ENCODE measurements at places on chromosomes 7 and 10.

- DNase-seq = no peak
Observed at GRCh38 chr10:117168729-117169128, 28.6 kb upstream of the KCNK18 start.

DNA sequence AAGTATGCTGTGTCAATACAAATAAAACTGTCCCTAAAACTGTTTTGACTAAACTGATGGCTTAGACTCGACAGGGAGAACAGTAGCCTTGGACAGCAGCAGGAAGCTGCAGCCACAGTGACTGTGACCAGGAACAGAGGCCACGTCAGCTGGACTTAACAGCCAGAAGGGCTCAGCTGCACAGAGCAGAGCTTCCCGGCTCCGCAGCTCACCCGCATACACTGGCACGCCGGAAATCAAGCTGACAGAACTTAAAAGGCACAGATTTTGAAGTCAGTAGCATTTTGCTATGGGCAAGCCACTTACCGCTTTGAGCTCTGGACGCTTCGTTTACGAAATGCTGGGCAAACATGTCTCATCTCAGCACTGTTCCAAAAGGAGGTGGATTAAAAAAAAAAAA, 769.7 kb upstream of the AUTS2 start:
- peak; percentile 20 for DNase-seq

DNA sequence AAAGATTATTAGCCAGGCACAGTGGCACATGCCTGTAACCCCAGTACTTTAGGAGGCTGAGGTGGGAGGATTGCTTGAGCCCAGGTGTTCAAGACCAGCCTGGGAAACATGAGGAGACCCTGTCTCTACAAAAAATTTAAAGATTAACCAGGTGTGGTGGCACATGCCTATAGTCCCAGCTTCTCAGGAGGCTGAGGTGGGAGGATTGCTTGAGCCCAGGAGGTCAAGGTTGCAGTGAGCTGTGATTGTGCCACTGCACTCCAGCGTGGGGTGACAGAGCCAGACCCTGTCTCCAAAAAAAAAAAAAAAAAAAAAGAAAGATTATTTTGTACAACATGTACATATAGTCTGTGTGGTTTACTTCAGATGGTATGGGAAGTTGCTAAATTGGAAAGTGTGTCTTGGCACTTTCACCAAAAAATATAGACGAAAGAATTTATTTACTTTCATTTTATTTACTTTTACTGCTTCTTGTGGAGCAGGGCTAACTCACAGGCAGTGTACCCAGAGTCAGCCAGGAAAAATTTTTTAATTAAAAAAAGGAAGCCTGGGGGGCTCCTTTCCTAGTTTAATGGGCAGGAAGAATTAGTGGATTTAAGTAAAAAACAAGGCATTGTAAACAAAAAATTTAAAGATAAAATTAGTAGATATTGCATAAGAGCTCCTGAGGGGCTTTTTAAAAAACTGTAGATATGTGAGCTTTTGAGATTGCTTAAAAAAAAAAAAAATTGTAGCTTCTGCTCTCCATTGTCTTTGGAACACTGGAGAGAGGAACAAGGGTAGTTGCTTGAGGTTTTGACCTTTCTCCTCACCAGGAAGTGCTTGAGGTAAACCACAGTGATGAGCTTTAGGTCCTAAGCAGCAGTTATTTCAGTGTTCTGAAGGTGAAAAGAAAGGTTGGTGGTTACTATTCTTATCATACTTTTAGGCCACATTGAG, 44.6 kb upstream of the VDAC2 start:
- DNase-seq = peak; percentile 39

GRCh38 chr7:106644999-106645398, 16.0 kb downstream of the CCDC71L start:
- DNase-seq = no peak

GRCh38 chr10:52740913-52741675, 31.5 kb downstream of the MBL2 start:
- peak; percentile 18 for DNase-seq

GRCh38 chr10:117226813-117227451, 14.0 kb upstream of the SLC18A2 start:
- DNase-seq = peak; percentile 35

- peak; percentile 93 for DNase-seq
Observed at GRCh38 chr7:92831716-92832533, 4.4 kb downstream of the CDK6 start.

DNA sequence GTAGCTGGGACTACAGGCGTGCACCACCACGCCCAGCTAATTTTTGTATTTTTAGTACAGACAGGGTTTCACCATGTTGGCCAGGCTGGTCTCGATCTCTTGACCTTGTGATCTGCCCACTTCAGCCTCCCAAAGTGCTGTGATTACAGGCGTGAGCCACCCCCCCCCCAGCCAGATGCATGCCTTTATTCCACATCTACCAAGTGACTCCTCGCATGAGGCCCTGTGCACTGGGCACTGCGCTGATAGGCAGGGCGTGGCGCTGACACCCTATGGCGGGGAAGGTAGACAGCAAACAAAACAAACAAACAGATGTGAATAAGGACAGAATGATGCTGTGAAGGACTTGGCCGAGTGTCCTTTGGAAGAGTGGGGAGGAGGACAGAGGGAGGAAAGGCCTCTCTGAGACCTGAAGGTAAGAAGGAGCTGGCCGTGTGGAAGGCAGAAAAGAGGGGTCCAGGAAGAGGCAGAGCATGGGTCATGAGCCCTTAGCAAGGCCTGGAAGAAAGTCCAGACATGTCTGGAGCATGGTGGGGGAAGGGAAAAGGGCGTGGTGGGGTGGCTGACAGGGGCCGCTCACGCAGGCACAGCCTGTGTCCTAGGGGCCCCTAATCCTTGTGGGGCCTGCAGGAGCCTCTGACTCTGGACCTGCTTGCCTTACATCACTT, 47.5 kb upstream of the CACUL1 start:
- no peak for DNase-seq

GRCh38 chr7:24472093-24472492, 101.2 kb upstream of the PALS2 start:
- no peak for DNase-seq

DNA sequence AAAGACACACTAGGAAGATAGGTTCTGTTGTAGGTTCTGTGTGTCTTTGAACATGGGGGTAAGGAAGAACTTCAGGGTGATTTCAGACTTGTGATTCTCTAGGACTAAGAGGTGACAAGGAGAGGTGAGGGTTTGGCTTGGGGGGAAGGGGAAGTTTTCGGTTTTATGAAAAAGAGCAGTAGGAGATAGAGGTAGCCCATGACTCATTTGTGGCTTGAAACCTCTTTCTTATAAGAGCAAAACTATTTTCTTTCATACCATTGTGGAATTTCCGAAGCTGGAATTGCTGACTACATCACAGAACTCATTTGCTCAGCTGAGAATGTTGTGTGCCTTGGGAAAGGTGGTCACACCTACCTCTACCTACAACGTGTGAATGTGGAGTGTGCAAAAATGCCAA, 39.6 kb upstream of the IKZF1 start:
- no peak for DNase-seq

- no peak for DNase-seq
Observed at GRCh38 chr7:139596626-139597025, 73.1 kb downstream of the CLEC2L start.

- no peak for DNase-seq
Observed at GRCh38 chr7:104679085-104679484, 334.9 kb upstream of the KMT2E start.

GRCh38 chr10:122259075-122259466, 12.0 kb upstream of the BTBD16 start:
- no peak for DNase-seq

GRCh38 chr10:101061624-101062231, at the start of gene KAZALD1:
KAZALD1 (plus strand) TSS chr10:101061989; CDS start chr10:101062593, 604 bp downstream.
- DNase-seq = peak; percentile 69

- DNase-seq = peak; percentile 57
Observed at GRCh38 chr7:67311901-67312300, 315.3 kb downstream of the TYW1 start.

- DNase-seq = no peak
Observed at GRCh38 chr7:105289704-105290103, 99.0 kb downstream of the SRPK2 start.

DNA sequence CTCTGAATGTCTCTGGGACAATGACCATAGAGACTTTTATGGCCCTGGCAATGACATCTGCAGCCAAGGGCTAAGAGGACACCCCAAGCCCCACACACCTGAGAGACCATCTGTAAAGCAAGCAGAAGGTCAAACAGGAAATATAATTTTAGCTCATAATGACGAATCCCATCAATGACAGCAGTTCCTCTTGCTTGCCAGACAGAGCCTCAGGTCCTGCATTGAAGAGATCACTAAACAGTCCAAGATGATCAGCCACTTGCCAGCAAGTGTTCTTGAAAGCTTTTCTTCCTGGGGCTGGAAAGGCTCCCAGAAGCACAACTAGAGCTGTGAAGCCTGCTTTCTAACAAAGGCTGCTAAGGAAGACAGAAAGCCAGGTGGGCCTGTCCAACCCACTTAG, 993.7 kb upstream of the AUTS2 start:
- no peak for DNase-seq

DNA sequence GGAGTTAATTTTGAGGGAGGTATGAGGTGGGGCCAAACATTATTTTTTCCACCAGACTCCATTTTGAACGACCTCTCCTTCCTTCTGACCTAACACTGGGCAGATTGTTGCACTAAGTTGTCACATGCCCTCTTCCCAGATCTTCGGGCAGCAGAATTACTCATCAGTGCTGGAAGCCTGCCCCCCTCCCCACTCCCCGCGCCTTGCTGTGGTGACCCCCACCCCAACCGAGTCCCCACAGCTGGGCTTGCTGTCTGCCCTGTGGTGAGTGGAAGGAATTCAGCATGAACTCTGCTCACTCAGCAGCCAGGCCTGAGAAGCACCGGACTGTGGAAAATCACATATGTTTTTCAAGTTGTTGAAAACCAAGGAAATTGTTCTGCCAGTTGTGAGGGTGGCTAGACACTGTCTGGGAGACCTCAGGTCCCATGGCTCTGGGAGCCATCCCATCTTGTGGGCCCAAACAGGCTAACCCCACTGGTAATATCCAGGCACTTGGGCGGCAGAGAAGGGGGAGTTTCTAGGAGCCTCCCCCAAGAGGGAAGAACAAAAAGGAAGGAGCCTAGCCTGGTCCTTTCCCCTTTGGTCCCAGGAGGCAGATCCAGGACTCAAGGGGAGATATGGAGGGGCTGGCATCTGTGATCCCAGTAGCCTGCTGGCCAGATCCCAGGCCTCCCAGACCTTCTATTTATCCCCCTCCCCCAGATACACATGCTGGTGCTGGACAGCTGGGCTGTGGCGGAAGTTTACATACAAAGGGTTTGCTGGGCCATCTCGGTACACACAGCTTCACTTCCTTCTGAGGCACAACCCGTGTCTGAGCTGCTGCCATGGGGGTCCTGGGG, 3.5 kb upstream of the AEBP1 start:
- peak; percentile 95 for DNase-seq

DNA sequence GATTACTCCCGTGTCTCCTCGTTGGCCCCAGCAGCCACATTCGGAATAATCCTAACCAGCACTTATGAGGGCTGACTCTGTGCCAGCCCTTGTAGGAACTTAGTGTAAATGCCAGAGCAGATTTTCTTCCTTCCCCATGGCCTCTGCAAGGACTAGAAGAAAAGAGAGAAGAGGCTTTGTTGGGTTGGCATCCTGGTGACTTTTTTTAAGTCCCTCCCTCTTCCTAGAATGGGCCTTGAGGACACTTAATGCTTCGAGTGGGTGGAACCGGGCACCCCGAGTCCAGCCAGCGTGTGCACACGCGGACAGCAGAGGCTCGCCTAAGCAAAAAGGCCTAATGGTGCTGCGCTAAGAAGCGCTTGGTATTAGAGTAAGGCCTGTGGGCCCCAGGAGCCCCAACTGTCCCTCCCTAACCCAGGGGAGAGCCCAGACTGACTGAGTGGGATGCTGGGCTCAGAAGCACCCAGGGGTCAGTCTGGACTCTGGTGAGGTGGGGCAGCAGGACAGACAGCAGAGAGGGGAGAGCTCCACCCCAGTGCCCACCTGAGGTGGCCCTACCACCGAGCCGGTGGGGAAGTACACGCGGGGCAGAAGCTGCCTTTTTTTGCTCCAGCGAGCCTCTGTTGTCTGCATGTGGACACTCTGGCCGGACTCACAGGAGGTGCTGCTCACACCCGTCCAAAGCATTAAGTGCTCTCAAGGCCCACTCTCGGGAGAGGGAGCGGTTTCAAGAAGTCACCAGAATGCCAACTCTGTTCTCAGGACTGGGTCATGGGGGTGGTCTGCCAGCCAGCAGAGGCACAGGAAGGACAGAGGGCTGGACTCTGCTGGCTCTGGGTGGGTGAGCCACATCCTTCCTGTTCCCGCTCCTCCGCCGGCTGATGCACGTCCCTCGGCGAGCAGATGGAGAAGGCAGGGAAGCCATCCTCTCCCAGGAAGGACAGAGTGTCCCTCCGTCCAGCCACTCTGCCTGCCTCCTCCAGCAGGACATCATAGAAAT, 12.5 kb downstream of the ITPRIP start:
- no peak for DNase-seq

DNA sequence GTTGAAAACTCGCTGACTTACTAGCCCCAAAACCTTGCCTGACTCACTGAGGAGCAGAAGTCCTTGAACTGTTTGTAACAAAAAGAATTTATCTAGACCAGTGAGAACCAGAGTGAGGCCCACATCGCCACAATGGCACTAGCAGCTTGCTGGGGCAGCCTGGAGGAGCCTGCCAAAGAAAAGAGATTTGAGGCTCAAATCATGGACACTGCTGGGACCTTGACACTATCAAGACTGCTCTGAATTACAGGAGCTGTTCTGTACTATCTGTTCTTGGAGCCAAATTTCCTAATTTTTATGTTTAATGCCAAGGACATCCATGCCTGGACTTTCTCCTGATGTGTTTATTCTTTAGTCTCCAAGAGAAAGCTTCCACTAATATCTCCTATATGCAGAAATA, 82.0 kb upstream of the JCAD start:
- no peak for DNase-seq

GRCh38 chr10:90871279-90871765, 452 bp upstream of the RPP30 start:
- peak; percentile 55 for DNase-seq

- no peak for DNase-seq
Observed at GRCh38 chr7:26192485-26193087, 8.0 kb downstream of the HNRNPA2B1 start.

- no peak for DNase-seq
Observed at GRCh38 chr7:92282930-92283329, 37.2 kb downstream of the ANKIB1 start.

- peak; percentile 58 for DNase-seq
Observed at GRCh38 chr10:51020200-51020599, 54.1 kb upstream of the PRKG1 start.

GRCh38 chr10:31384589-31384949, 65.6 kb downstream of the ZEB1 start:
- DNase-seq = no peak

- DNase-seq = no peak
Observed at GRCh38 chr10:9957351-9957750, 1060.3 kb upstream of the CELF2 start.

GRCh38 chr10:24119896-24120295, 89.0 kb upstream of the KIAA1217 start:
- DNase-seq = no peak

DNA sequence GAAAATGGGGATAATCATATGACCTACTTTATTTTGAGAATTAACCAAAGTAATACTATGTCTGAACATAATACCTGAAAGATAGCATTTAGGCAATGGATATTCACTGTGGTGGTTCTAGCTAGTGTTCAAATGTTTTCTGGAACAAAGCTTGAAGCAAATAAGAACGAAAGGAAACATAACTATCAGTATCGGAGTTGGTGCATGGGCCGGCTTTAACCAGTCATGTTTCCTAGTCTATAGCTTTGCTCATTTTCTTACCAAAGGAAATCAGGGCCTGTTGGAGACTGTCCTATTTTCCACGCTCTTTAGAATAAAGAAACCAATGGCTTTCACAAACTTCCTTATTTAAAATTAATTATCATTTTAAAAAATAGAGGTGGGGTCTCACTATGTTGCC, 8.9 kb downstream of the IL2RA start:
- no peak for DNase-seq

- DNase-seq = no peak
Observed at GRCh38 chr10:26739071-26739631, 41.6 kb downstream of the PDSS1 start.

Measured in AG10803 (cell line).